ENCODE measurements at places on chromosomes 4 and X. TPM values are rescaled to one million over a fixed set of nuclear protein-coding genes. Genes with fewer than 3 reads are reported as not detected.

NPY2R gene
- not detected for total RNA-seq

SATL1 gene
- not detected for total RNA-seq

TXK gene
- total RNA-seq, result 1.7 TPM

CSTF2 gene
- 63.9 TPM for total RNA-seq

FGG gene
- total RNA-seq, result not detected

LRRC66 gene
- total RNA-seq, result 1.5 TPM

DNA sequence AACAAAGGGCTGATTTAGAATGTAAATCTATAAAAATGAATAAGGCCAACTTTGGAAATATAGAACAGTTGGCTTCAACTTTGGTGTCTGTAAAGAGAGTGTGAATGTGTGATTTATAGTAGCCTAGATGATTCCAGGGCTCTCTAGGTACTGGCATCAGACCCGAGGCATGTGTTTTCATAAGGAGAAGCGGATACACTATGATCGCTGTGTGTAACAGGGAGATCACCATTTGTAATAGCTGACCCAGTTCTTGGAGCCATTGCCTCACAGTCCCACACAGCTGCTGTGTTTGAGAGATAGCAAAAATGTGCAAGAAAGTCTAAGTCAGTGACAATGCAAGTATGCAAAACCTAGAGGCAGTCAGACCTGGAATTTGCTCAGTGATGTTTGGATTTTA lies 135.1 kb downstream of the REPS2 start:
- DNase-seq, result no peak

DNA sequence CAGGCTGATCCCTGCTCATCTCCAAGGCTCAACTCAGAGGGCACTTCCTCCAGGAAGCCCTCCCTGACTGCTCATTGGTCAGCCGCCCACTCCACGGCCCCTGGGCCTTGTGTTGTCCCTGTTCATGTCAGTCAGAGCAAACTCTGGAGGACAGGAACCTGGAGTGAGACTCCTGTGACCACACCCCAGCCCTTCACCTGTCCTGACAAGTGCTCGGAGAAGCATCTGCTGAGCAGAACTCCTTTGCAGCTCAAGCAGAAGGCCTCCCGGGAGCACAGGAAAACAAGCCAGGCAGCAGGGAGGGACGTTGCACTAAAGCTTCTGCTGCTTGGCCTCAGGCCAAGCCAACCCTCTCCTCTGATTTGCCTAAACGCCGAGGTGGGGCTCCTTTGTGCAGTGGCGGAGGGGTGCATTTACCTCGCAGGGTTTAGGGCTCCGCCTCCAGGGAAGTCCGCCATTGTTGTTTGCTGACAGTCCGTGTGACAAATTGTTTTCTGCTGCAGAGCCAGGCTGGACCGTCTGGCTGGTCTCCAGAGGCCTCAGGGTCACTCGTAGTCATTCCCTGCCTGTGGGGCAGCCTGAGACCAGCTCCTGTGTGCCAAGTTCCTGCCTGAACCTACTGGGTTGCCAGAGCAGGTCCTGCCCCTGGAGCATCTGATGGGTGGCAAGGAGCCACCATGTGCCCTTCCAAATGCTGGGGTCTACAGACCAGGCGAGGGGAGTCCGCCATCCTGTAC lies 61.8 kb downstream of the C4orf50 start:
- DNase-seq, result no peak

- no peak for DNase-seq
These were observed 335.4 kb downstream of the BCOR start for GRCh38 chrX:39762266-39762841.

GRCh38 chr4:148575577-148575976 lies 133.4 kb upstream of the NR3C2 start:
- no peak for DNase-seq

- no peak for DNase-seq
These were observed 206.6 kb upstream of the GYPA start for GRCh38 chr4:144347121-144347520.

GRCh38 chrX:136476501-136476900 lies 11.2 kb upstream of the BRS3 start:
- DNase-seq, result no peak

DNA sequence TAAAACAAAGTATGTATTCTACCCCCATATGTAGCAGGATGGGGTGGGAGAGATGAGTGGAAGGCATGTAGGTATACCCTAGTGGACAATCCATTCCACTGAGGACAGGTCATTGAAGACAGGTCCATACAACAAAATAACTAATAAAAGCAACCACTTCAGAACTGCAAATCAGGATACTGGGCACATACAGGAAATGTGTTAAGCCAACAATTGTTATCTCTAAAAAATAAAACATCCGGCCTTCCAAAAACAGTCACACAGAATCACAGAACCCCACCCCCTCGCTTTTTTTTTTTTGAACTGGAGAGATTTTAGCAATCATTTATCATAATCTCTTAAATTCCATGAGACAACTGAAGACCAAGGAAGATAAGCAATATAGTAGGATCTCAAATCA lies 112.9 kb downstream of the FRYL start:
- no peak for DNase-seq

DNA sequence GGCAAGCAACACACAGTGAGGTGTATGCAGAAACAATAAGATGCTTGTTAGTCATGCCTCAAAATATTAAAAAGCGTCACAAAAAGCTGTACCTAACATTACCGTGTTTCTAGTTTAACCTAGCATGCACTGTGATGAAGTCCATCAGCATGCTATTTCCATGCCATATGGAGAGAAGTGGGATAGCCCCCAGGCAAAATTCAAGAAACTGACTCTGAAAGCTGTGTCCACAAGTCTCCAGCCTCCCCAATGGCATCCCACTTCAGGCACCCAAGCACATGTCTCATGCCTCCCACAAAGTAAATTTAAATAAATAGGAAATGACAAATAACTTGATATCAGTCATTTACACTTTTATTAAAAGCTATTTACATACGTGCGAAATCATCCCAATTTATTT lies 10.8 kb downstream of the GABRA2 start:
- DNase-seq, result no peak

DNA sequence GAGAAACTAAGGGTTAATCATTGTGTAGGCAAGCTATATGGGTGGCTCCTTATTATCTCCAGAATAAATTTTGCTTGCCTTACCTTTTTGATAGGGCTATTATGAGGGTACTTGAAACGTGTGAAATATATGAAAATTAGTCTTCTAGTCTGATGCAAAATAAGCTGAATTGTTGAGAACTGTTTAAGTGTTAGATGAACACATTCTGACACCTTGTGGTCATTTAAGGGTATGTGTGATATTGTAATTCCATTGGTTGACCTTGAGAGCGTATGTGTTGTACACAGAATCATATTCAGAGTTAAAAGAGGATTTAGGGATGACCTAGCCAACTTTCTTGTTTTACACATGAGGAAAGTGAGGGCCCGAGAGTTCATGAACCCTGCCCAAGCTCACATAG lies 44.6 kb upstream of the LINC00632 start:
- peak; percentile 47 for DNase-seq

DNA sequence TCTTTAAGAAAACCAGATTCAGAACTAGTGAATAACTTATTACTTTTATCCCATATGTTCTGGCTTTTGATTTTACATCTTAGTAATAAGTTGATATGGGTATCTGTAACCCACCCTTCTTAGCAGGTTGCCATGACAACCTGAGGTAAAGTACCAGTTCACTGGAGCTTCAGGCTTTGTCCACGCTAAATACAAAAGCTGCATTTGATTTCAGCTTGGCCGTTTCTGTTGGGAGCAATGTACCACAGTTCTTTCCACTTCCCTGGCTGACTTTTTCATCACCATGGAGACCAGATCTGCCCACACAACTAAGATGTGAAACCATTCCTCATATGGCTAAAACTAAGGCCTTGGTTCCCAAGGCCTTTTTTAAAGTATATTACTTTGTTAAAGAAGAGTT lies 26.1 kb downstream of the KLHL34 start:
- DNase-seq, result no peak

GRCh38 chrX:133868682-133869081 lies 116.7 kb downstream of the GPC3 start:
- no peak for DNase-seq

GRCh38 chrX:25597551-25597950 lies 540.6 kb upstream of the MAGEB18 start:
- DNase-seq, result no peak

DNA sequence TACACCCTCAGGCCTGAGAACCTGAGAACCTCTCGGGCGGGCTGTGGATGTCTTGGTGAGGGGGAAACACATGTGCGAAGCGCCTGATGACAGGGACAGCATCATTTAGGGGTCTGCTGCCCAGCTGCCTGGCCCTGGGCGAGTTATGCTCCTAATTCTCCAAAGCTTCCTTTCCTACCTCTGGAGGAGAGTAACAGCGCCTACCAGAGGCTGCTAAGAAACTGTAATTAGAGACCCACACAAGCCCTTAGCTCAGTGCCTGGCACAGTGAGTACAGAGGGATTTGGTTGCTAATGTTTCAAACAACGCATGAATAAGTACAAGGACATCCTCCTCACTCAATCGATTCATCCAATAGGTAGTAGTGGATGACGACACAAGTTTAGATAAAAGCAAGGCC lies 40.4 kb downstream of the BCOR start:
- no peak for DNase-seq

- no peak for DNase-seq
These were observed 93.6 kb downstream of the LNX1 start for GRCh38 chr4:53497487-53498244.

Measured in HT-29 (cell line).